ENCODE measurements at places on chromosomes 1 and 21. TPM values are rescaled to one million over a fixed set of nuclear protein-coding genes. Genes with fewer than 3 reads are reported as not detected.

DNA sequence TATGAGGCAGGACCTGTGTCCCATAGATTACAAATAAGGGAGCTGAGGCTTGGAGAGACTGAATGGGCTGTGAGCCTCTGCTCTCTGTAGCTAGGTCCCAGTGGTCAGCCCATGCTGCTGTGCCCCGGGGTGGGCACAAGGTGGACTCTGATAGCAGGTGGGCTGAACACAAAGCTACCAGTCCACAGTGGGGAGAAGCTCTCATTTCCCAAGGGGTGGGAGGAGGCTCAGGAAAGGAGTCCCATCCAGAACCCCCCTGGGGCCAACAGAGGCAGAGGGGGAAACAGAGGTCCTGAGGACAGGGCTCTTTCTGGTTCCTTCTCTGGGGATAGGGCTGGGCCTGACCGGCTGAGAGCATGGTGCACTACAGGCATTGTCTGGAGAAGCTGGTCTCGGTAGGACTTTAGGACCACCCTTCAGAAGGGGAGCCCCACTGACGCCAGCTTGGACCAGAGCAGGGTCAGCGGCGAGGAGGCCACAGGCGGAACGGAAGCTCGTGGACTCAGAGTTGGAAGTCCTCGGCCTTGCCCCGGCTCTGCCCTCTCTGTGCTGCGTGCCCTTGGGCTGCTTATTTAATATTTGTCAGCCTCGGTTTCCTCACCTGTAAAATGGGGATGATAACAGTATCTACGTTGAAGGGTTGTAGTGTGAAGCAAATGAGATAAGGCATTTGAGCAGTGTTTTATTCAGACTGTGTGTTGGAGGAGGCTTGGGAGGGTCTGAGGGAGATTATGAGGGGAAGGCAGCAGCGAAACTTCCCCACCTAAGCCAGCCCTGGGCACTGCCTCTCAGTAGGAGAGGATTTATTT, 26.6 kb downstream of the SDE2 start:
- no peak for DNase-seq

- no peak for DNase-seq
Observed at GRCh38 chr1:47448462-47449222, 10.8 kb downstream of the FOXD2 start.

DNA sequence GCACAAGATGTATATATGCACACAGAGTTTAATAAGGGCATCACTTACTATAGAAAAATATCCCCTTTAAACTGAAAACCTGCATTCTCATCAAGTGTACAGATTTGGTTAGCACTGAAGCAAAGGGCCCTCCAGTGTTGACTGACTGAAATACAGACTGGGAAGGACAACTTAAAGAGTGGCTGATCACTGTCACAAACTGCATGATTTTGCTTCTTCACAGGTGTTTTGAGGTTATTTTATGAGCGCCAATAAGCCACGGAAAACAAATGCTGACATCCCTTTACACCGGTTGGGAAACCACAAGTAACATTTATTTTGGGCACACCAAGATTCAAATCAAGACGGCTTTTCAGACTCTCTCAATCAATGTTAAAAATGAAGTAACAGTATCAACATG, 30.9 kb upstream of the RAP1GAP start:
- no peak for DNase-seq

DNA sequence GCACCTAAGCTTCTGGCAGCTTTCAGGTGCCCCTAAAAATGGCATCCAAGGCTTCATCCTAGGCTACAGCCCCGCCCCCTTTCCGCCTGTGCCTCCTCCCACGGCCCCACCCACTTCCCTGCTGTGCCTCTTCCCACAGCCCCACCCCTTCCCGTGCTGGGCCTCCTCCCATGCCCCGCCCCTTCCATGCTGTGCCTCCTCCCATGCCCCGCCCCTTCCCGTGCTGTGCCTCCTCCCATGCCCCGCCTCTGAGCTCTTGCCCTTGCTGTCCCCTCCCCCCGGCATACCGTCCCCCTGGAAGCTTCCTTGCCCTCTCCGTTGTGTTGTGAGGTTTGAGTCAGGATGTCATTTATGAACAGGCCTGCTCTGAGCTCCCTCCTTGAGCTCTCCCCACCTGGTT, 228.5 kb upstream of the AJAP1 start:
- DNase-seq: no peak

DNA sequence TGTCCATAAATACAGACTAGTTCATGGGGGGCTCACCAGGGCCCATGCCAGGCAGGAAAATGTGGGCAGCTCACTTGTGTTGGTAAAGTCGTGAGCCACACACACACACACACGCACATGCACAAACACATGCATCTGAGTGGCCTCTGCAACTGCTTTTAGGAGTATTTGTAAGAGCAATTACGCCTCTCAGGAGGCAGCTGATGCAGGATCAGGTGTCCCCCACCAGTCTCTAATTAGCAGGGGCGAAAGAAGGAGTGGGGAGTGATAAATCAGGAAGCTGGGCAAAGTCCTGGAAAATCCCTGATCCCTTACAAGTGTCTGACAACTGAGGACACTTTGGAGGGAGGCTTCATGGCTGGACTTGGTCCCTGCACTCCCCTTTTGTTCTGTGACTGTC, 5.7 kb upstream of the IVL start:
- no peak for DNase-seq

DNA sequence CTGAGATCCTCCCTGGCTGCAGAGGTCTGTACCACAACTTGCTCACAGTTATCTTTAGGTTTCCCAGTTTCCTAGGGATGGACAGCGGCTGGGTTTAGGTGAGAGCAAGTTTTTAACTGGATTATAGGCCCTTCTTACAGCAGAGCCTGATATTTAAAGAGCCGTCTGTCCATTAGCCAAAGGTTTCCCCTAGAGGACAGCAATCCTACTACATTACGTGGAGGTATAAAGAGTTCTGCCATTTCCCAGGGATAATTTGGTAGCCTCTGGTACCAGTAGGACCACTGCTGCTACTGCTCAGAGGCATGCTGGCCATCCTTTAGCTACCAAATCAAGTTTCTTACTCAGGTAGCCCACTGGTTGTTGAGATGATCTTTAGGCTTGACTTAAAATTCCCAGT, 21.9 kb upstream of the FCGR2A start:
- no peak for DNase-seq

GRCh38 chr1:1352786-1353388, 3.7 kb upstream of the DVL1 start:
- no peak for DNase-seq

GRCh38 chr1:233364695-233365539, 37.4 kb downstream of the MAP3K21 start:
- peak; percentile 23 for DNase-seq

DNA sequence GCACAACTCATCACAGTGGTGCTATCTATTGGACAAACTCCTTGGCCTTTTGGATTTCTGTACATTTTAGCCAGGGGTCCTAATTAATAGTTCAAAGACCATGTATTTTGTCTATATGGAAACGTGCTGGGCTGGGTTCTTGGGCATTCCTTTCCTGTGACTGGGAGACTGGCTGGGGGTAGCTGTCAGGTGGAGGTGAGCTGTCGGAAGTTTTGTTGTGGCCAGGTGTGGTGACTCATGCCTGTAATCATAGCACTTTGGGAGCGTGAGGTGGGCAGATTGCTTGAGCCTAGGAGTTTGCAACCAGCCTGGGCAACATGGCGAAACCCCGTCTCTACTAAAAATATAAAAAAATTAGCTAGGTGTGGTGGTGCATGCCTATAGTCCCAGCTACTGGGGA, 392.4 kb downstream of the RPS6KC1 start:
- DNase-seq: no peak

- DNase-seq: no peak
Observed at GRCh38 chr1:162680419-162681121, 48.3 kb downstream of the DDR2 start.

- DNase-seq: no peak
Observed at GRCh38 chr21:16750926-16751325, 761.9 kb upstream of the CXADR start.

DNA sequence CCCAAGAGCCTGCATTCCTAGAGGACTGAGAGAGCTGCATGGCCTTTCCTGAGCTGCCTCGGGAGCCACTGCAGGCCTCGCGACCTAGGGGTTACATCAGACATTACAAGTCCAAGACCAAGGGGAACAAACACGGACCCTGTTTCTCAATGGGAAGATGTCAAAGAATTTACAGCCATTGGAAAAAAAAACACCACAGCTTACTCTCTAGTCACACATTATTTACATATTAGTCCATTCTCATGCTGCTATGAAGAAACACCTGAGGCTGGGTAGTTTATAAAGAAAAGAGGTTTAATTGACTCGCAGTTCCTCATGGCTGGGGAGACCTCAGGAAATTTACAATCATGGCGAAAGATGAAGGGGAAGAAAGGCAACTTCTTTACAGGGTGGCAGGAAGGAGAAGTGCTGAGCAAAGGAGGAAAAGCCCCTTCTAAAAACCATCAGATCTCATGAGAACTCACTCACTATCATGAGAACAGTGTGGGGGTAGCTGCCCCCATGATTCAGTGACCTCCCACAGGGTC, 8.4 kb upstream of the PRMT2 start:
- DNase-seq: no peak

ATP1A4 gene
- total RNA-seq: not detected

- DNase-seq: peak; percentile 0
Observed at GRCh38 chr21:24220446-24220845, 1386.8 kb downstream of the MRPL39 start.

DNA sequence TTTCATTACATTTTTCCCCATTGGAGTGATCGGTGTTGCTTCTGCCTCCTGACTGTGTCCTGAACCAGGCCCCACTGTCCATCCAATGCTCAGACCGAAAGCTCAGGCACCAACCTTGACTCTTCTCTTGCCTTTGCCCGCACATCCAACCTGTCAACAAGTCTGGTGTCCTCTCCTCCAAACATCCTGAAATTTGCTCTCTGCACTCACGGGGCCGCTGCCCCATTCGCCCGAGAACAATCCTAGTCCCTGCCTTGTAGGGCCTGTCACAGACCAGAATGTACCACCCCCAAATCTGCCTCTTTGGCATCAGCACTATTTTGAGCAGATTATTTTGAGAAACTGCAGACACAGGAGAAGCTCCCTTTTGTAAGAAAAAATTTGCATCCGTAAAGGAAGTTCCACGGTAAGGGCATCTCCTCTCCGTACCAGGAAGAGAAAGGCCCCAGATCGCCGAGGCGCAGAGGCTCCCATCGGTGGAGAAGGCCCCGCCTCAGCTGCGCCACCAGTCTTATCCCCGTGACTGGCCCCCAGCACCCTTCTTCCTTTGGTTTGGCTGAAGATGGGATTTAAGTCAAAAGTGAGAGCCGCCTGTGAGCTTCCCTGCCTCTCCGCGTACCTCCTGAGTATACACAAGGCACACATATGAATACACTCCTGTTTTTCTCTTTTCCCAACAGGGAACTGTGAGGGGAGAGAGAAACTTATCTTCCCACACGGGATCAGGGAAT, 7.1 kb downstream of the MORN1 start:
- DNase-seq: no peak

VWA5B1 gene
- not detected for total RNA-seq

PCSK9 gene
- under 0.01 TPM for total RNA-seq

DNA sequence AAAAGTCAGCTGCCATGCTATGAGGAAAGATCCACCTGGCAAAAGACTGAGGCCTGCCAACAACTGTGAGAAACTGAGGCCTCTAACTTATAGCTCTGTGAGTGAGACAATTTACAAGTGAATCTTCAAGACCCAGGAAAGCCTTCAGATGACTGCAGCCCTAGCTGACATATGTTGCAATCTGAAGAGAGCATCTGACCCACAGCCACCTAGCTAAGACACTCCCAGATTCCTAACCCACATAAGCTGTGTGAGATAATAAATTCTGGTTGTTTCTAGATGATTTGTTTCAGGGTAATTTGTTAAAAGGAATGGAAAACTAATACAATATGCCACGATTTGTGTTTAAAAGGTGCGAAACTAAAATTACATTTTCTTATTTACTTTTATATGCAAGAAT, 55.1 kb downstream of the HFM1 start:
- DNase-seq: no peak

DNA sequence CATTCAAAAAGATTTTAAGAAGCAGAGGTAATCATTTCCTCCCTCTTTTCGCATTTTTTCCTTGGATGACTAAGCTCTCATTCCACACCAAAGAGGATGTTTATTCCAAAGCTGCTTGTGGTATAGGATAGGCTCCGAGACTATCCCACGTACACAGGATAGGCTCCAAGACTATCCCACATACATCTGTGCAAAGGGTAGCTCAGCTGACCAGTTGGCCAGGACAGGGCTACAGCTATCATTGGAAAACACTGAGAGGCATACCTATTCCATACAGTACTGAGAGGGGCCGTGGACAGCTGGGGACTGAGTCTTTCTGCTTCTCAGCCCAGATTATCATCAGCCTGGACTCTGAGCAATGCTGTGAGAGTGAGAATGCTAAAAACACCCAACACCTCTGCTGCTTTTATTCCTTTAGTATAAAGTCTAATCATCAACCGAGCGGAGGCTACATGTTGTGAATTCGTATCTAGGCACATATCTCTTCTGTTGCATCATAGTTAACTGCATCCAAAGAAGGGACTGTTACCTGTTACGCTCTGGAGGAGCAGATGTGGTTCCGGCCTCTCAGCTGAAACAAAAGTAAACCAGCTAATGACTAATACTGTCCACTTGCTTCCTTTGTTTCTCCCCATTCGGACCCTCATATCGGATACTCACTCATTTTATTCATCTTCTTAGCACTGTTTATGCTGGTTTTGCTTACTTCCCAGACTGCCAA, 141.0 kb downstream of the TNFSF18 start:
- DNase-seq: peak; percentile 100

DNA sequence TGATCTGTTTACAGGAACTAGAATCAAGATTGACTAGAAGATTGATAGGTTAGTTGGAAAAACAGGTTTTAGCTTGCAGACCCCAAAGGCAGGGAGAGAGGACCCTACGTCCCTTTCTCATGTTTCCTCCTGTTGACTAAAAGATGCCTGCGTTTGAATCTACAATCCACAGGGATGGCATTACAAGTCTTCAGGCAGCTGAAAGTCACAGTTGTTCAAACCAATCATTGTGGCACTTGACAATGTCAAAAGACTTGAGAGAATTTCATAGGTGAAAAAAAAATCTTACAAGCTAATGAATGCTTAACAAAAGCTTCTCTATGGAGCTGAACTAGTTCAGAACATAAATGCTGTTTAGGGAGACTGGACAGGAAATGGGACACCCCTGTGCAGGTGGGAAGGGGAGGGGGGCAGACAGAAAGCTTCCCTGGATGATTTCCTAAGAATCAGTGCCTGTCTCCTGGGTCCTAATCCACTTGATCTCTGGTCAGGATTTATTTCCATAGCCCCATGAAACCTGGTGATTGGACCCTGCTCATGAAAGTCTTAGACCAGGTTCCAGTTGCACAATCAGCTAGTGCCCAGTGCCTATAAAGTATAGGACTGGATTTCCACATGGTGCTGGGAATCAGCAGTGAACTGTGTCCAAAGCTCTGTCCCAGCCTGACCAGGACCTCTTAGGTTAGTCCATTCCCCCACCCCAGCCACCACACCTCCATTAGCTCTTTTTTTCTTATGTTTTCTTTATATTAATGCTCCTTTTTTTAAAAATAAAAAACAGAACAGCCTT, 91.6 kb upstream of the BCAR3 start:
- DNase-seq: no peak

SPATA17 gene
- total RNA-seq: 0.18 TPM

DNA sequence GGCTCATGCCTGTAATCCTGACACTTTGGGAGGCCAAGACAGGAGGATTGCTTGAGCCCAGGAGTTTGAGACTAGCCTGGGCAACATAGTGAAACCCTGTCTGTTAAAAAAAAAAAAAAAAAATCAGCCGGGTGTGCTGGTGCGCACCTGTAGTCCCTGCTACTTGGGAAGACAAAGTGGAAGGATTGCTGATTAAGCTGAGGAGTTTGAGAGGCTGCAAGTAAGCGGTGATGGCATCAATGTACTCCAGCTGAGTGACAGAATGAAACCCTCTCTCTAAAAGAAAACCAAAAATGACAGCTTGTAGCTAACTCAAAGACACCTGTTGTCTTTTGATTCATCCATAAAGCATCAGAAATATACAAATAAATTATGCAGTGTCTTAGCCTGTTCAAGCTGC, 31.8 kb downstream of the SIPA1L2 start:
- no peak for DNase-seq

FMOD gene
- total RNA-seq: 0.18 TPM

All from IMR-90 (cell line).